ENCODE measurements at places on chromosomes 5 and 9.

DNA sequence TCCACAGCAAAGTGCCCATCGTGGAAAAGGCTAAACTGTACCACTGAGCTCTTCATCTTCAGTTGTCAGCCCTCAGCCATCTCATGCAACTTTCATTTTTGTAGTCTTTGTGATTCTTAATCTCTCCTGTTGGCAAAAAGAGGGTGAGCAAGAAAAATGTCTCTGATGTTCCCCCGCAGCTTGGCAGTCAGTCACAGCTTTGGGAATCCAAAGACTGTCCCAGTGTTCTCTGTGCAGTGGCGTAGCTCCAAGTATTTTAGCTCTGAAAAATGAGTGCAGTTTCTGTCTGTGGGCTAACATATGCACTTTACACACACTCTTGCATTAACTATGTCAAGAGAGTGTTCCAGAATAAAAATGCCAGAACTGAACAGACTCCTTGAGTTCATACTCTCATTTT is 372.2 kb downstream of the TMEM232 start:
- DNase-seq: no peak

DNA sequence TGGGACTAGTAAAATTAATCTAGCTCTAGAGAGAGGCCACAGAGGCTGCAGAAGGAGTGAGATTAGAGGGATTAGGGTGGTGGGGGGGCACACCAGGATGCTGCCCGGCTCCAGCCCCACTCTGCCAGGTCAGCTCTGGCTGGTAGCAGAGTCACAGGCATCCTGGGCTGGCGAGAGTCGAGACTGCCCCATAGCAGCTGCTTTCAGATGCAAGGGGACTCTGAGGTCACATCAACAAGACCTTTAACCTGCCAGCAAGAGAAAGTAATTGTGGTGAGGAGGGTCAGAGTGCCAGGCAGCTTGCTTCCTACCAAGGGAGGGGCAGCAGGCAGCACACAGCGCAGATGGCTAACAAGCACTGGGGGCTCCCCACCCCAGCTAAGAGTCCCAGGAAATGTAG is 7.5 kb downstream of the EPB41L4B start:
- no peak for DNase-seq

DNA sequence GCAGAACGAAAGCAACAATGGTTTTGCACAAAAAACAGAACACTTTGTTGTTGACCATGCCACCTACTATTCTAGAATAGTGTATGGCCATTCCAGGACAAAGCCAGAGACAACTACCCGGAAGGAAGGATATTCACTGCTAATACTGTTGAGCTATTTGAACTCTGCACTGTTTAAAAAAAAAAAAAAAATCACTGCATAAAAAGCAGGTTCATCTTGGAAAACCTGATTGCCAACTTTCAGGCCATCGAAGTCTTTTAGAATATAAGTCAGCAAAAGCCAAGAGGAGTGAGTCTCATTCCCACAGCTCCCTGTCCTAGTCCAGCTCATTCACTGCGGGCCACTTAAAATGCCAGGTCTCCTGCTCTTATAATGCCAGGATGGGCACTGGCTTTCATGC is 4.0 kb downstream of the ENC1 start:
- DNase-seq: no peak

DNA sequence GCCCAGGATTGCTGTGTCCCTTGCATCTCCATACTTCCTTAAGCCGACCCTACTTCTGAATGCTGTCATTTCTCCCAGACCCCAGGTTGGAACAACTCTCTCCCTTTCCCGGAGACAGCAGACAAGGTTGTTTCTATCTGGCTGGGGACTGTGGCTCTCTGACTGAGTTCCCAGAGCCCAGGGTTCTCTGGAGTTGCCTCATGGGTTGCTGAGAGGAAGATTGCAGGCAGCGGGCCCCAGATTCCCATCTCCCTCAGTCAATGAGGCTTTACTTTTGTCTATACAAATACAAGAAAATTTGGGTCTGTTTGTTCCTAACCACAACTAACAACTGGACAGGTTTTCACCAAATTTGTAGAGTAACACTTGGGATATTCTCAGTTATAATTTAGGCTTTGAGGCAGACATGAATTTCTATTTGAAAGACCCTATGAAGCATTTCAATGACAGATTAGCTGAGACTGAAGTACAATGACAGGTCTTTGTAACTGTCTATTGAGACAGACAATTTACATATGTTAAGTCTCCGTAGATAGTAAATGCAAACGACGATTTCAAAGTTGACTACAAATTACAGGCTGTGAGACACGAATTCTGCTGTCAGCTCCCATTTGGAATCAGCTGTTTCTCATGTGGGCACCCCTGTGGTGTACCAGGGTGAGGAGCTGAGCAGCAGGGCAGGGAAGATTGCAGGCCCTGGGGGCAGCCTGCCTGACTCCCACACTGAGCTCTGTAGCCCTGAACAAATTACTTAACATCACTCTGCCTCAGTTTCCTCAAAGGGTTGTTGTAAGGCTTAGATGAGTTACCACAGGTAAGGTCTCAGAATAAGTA is 107.5 kb downstream of the ATP10B start:
- DNase-seq: no peak

DNA sequence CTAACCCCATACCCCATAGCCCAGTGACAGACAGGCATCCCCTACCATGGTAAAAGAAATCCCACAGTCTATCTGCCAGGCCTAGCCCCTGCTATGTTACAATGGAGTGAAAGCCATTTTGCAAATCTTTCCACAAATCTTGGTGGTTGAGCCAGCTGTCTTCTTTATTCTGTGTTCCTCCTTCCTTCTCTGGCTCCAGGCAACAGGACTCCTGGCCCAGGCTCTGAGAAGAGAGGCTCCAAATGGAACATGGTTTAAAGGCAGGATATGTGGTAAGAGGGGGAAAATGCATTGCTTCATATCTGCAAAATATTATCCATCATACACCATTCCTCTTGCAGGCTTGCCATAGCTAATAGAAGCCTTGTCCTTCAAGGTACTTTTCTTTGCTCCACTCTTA is 25.2 kb downstream of the FGF1 start:
- DNase-seq: no peak

DNA sequence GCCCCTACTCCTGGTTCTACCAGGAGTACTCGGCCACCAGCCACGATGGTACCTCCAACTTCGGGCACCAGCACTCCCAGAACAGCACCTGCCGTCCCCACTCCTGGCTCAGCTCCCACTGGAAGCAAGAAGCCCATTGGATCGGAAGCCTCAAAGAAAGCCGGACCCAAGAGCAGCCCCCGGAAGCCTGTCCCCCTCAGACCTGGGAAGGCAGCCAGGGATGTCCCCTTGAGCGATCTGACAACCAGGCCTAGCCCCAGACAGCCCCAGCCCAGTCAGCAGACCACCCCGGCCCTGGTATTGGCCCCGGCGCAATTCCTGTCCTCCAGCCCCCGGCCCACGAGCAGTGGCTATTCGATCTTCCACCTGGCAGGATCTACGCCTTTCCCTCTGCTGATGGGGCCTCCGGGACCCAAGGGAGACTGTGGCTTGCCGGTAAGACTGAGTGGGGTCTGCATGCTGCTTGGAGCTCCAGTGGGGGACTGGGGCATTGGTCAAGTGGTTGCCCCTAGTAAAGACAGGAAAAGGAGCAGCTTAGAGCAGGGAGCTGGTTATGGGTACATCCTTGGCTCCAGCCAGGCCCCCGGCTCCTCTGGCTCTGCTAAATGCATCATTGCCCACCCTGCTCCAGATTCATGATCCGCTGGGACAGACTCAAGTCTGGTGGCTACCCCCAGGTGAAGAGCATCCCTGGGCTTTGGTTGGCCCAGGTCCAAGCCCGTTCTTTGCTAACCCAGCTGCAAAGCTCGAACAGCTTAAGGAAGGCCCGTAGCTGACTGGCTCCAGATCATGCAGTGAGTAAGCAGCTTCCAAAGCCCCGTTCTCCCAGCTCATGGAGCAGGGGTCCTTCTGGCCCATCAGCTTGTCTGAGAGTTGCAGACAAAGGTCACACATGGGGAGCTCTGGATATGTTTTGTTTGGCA is 14.0 kb downstream of the COL27A1 start:
- no peak for DNase-seq

DNA sequence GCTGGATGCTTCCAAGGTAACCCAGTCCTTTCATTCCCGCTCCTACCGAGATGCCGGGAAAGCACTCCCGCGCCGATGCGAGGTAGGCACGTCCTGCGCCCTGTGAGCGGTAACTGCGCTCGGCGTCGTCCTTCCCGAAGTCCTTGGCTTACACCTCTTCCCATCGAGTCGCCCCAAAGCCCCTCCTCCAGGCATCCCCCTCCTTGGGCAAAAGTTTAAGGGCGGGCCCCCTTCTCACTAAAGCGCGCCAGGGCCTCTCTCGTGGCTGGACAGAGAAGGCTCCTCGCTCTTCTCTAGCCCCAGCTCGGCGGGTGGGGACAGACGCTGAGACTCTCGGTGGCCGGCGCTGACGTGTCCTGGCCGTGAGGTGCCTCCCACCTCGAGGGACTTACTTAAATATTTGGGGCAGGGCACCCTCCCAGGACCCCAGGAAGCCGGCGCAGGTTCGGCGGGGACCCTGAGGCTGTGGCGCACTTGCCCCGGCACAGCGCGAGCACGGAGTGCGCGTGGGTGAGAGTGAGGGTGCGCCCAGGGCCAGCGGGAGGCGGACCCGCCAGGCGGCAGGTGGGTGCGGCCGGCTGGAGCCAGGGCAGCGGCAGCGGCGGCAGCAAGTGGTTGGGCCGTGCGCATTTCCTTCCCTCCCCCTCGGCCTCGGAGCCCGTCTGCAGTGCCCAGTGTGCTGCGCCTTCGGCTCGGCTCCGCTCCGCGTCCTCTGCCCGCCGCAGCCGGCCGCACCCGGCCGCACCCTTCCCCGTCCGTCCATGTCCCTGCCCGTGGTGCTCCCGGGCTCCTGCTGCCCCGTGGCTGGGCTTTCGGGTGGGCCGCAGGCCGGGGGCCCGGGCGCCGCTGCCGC is at the start of gene ENTREP1:
TSS of gene ENTREP1 (plus strand) at position 667 of the 853 bp plus-strand sequence. CDS start at position 762, 95 bp downstream.
- no peak for DNase-seq

GRCh38 chr9:113533335-113534225 is 70.1 kb downstream of the RGS3 start:
- DNase-seq: no peak

DNA sequence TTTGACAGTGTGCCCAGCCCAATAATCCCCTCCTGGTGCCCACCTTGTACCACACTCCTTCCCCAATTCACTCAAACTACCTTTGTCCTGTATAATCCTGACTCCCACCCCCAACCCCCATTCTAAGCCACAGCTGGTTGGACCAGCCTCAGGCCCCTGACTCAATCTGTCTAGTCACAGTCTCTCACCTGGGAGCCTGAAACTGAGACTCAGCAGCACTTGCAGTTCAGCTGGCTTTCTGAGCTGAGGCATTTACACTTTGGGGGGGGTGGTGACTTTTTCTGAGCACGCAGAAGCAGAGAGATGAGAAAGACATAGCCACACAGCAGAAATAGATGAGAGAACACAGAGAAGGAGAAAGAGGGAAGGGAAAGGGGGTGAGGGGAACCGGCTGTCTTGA is 247.3 kb downstream of the MAN2A1 start:
- DNase-seq: no peak

DNA sequence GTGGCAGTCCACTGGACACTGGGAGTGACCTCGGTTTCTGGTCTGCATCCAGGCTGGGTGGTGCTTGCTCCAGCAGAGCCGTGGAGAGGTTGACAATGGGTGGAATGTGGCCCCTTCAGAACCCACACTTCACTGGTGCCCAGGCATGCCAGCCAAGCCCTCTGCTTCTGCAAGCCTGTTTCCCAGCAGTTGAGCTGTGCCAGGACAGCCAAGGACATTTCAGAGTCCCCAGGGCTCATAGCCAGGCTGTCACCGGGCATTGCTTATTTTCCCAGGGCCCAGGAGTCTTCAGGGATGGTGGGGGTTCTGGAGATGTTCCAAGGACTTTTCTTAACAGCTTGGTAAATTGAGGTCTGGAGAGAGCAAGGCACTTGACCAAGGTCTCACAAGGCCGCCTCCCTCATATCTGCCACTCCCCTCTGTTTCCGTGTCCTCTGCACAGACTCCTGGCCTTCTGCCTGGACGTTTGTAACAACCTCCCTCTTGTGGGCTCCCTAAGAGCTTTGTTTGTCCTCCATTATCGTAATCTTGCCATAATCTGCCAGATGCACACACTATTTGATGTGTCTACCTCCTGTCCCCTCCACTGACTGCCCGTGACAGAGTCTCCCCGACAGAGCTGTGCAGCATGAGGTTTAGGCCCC is 3.8 kb upstream of the NDST1 start:
- no peak for DNase-seq

GRCh38 chr9:88421348-88421747 is 33.1 kb downstream of the SPIN1 start:
- DNase-seq: no peak

DNA sequence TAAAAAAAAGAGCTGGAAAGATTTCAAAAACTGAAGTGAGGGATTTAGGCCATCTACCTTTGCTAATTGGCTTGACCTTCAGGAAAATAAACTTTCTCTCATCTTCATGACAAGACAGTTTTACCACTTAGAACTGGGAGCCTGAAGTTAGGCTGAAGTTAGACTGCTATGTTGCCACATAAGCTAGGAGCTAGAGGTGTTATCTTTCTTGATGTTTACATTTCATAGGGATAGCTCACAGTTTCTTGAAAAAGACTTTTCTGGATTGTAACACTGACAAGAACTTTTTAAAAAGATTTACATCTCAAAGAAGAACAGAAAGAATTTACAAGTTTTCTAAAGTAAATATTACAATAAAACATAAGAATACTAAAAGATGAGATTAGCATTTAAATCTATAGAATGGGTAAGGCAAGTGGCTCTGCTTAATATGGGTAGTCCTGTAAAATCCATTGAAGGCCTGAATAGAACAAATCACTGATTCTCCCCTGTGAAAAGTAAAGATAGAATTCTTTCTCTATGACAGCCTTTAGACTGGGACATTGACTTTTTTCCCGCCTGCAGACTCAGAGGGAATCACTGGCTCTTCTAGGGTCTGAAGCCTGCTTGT is 1665.4 kb upstream of the CDH9 start:
- no peak for DNase-seq

- DNase-seq: no peak
Observed at GRCh38 chr9:95012035-95012708, 285.7 kb downstream of the AOPEP start.

GRCh38 chr5:75342836-75343235 is 5.8 kb downstream of the HMGCR start:
- DNase-seq: no peak

DNA sequence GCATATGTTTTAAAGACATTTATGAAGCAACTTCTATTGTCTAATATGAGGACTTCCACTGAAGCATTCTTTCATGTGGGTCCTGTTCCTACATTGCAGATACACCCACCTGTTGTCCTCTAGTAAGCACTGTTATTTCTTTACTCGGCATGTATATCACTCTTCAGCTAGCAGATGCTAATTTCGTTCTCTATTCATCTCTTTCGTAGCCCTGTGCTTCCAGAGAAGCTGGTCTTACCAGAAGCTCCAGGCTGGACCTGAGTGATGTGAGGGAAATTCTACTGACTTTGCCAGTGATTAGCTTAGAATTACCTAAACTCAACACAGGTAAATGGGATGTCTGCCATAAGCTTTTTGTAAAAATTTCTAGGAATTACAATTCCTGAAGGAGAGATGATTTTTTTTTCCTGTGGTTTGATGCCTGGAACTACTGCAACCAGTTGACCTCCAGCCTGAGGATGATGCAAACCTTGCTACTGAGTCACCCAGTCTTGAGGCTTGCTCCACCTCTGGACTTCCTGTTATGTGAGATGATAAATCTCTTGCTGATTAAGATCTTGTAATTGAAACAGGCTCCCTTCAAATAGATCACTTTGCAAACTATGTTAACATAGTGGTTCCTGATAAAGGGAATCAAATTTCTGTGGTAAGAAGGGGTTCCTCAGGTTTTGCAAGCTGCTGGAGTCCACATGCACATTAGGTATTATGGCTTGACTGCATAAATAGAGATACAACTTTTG is 52.2 kb upstream of the SPINK5 start:
- DNase-seq: no peak
